ENCODE measurements at places on chromosomes 3 and 15.

GRCh38 chr15:26294059-26294689 is 431.0 kb upstream of the ATP10A start:
- no peaks in the 10 kb centered on the region for H3K27me3 ChIP-seq
- H3K4me3 ChIP-seq, result no peak overlapping the region
- H3K36me3 ChIP-seq, result no peaks in the 10 kb centered on the region

GRCh38 chr3:139935016-139935865 is at the start of gene CLSTN2:
Gene CLSTN2 (plus strand): TSS chr3:139935185.
- no peaks in the 10 kb centered on the region for H3K4me1 ChIP-seq
- H3K36me3 ChIP-seq, result no peaks in the 10 kb centered on the region
- peaks cover 33% of the 10 kb centered on the region for H3K27me3 ChIP-seq
- no peak within 1 kb of the TSS for H3K27ac ChIP-seq
- no peak within 1 kb of the TSS for H3K4me3 ChIP-seq

DNA sequence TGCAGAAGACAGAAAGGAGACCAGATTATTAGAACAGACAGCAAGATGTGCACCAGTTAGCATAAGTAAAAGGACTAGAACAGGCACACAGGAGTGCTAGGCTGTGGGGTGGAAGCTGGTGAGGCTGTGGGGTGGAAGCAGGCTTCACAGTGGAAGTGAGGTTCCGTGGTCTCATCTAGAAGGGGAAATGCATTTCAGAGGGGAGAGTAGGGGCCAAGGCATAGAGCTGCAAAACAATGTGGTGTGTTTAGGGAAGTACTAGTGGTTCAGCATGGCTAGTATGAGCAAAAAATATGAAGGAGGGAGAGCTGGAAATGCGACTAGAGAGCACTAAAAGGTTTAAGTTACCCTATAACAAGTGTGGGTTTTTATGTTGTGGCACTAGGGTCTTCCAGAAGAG is 6.5 kb downstream of the POPDC2 start:
- DNase-seq, result no peak
- no peak overlapping the region for H3K4me3 ChIP-seq
- H3K4me1 ChIP-seq, result no peaks in the 10 kb centered on the region
- no peak overlapping the region for H3K27ac ChIP-seq
- H3K27me3 ChIP-seq, result no peaks in the 10 kb centered on the region

DNA sequence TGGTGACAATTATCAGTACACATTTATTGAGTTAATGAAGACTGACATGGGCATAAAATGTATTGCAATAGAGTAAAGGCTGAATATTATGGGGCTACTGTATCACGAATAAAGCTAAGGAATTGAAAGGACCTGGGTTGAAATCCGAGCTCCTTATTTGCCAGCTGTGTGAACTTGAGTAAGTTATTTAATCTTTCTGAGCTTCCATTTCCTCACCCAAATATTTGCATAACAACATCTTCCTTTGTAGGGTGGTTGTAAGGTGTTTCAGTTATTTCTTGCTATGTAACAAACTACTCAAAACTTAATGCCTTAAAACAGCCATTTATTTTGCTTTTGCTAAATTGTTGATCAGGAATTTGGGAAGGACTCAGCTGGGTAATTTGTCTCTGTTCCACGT is 111.1 kb upstream of the TSC22D2 start:
- H3K27me3 ChIP-seq, result no peaks in the 10 kb centered on the region
- H3K4me1 ChIP-seq, result peaks cover 37% of the 10 kb centered on the region
- H3K36me3 ChIP-seq, result no peaks in the 10 kb centered on the region
- no peak overlapping the region for H3K27ac ChIP-seq

GRCh38 chr15:66725464-66725785 is 23.4 kb downstream of the SMAD6 start:
- peaks cover 11% of the 10 kb centered on the region for H3K4me1 ChIP-seq
- H3K4me3 ChIP-seq, result no peak overlapping the region

DNA sequence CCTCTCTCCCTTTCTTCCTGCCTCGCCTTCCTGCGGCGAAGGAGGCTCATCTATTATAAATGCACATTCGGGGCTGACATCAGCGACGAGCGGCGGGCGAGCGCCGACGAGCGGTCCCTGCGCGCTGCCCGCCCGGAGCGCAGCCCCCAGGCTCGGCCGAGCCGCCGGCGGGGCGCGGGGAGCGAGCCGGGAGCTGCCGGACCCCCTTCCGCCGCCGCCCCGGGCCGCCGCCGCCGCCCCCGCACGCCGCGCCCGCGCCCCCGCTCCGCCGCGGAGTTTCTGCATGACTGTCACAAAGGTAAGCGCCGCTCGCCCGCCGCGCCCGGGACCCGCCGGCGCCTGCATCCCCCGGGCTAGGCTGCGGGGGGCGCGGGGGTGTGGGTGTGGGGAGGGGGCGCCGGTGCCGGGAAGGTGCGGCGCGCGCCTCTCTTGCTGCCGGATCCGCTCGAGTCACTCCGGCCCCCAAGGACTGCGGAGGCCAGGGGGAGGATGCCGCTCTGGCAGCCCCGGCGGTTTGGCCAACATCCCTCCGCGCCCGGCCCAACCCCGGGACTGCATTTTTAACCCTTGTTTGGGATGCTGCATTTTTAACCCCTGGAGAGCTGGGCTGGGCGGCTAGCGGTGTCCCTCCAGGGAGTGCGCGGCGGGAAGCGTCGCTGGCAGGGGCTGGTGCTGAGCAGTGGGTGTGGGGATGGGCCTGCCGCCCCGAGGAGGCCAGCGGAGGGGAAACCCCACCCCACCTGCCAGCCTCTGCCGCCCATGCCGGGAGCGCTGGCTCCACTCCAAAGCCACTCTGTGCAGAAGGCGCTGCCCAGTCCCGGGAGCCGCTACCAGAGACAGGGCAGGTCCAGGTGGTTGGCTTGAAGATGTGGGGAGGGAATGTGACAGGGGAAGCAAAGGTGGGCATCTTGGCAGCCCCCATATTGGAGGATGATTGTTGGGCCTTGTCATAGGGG is at the start of gene CORO2B:
CORO2B (plus strand) TSS at position 14 of the 956 bp plus-strand sequence; CDS start at position 284, 270 bp downstream.
- peak; percentile 29 for DNase-seq
- H3K4me3 ChIP-seq, result peak within 1 kb of the TSS; percentile 80
- H3K27ac ChIP-seq, result no peak within 1 kb of the TSS
- peaks cover 7% of the 10 kb centered on the region for H3K4me1 ChIP-seq

- no peak overlapping the region for H3K4me3 ChIP-seq
- no peak for DNase-seq
- H3K4me1 ChIP-seq, result no peaks in the 10 kb centered on the region
- no peak overlapping the region for H3K27ac ChIP-seq
- H3K27me3 ChIP-seq, result peaks cover 16% of the 10 kb centered on the region
- H3K36me3 ChIP-seq, result no peaks in the 10 kb centered on the region
Observed at GRCh38 chr3:127396473-127396872, 108.6 kb upstream of the PRR20G start.

- H3K4me3 ChIP-seq, result no peak overlapping the region
- no peaks in the 10 kb centered on the region for H3K36me3 ChIP-seq
- DNase-seq, result no peak
Observed at GRCh38 chr15:77515613-77516012, 94.9 kb downstream of the HMG20A start.

GRCh38 chr3:161163297-161163696 is 57.8 kb upstream of the NMD3 start:
- peak; percentile 96 for DNase-seq
- H3K4me1 ChIP-seq, result peaks cover 11% of the 10 kb centered on the region
- H3K27me3 ChIP-seq, result no peaks in the 10 kb centered on the region
- H3K27ac ChIP-seq, result peak overlapping the region; percentile 57

- DNase-seq, result no peak
- no peak overlapping the region for H3K4me3 ChIP-seq
- no peaks in the 10 kb centered on the region for H3K36me3 ChIP-seq
- no peak overlapping the region for H3K27ac ChIP-seq
Observed at GRCh38 chr3:84522893-84523292, 435.9 kb upstream of the CADM2 start.

- H3K4me3 ChIP-seq, result no peak overlapping the region
- no peaks in the 10 kb centered on the region for H3K36me3 ChIP-seq
- no peaks in the 10 kb centered on the region for H3K27me3 ChIP-seq
- DNase-seq, result no peak
Observed at GRCh38 chr3:85482213-85482490, 523.4 kb downstream of the CADM2 start.

DNA sequence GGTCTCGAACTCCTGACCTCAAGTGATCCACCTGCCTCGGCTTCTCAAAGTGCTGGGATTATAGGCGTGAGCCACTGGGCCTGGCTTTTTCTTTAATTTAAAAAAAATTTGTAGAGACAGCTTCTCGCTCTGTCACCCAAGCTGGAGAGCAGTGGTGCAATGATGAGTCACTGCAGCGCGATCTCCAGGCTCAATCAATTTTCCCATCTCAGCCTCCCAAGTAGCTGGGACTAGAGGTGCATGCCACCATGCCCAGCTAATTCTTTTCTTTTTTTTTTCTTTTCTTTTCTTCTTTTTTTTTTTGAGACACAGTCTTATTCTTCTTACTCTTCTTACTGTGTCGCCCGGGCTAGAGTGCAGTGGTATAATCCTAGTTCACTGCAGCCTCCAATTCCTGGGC is 19.8 kb downstream of the TUBGCP4 start:
- no peak for DNase-seq
- peaks cover 31% of the 10 kb centered on the region for H3K36me3 ChIP-seq
- no peaks in the 10 kb centered on the region for H3K4me1 ChIP-seq
- no peak overlapping the region for H3K27ac ChIP-seq
- no peaks in the 10 kb centered on the region for H3K27me3 ChIP-seq

All from PC-3 (cell line).